ENCODE measurements at places on chromosomes 3 and 15.

DNA sequence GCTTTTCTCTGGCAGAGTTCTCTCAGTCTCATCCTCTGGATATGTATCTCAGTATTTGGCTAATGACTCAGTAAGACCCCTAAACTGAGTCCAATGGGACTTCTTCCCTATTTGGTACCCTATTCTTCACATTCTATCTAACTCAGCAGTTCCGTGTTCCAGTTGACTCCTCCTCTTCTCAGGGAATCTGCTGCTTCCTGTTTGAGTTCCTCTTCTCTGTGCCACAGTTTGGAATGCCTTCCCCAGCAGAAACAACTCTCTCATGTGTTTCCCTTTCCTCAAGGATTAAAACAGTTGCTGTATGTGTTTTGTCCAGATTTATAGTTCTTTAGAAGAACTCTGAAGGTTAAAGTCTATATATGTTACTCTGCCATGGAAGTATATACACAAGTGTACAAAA lies 344.0 kb upstream of the RARB start:
- no peak for DNase-seq

DNA sequence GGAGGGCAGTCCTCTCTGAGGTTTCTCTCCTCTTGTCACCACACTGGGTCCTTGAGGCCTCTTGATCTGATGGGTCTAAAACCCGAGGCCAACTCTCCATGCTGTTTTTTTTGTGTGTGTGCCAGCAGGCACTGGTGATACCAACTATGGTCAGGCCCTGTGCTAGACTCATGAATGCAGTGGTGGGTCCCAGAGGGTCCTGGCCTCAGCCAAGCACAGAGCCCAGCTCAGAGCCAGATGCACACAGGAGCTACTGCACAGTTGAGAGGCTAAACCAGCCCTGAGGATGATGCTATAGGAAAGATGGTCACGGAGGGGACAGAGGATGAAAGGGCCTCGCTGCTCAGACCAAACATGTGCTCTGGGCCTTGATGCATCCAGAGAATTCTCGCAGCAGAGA lies 33.5 kb downstream of the RAB6B start:
- DNase-seq: no peak

DNA sequence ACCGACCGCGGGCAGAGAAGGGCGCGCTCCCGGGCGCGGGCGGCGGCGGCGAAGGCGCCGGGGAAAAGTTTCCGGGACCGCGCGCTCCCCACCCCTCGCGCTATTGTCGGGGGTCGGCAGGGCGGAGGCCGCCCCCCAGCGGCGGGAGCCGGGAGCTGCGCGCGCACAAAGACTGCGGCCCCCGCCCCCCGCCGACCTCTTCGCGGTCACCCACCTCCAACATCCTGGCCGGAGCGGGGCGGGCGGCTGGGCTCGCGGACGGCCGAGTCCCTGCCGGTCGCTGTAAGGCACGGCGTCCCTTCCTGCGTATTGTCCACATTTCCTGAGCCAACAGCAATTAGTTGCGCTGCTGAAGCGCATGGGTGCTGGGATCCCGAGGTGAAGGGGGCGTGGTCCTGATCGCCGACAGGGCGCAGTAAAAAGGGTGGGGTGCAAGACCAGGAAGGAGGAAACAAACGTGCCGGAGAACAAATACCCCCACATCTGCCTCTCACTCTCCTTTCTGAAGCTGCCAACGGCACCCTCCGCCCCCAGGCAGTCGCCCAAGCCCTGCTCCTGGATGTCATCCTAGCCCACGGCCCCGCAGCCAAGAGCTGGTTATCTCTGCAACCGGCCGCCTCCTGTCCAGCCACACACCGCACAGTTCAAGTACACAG lies at the start of gene TMEM44:
TMEM44 (minus strand) TSS at position 71 of the 656 bp plus-strand sequence. CDS start 204 bp downstream, outside the sequence.
- DNase-seq: peak; percentile 32

GRCh38 chr15:91514147-91514546 lies 339.4 kb upstream of the SLCO3A1 start:
- no peak for DNase-seq

- peak; percentile 35 for DNase-seq
Measured at GRCh38 chr3:53715815-53716483, 130.3 kb downstream of the CHDH start.

GRCh38 chr3:62811119-62811518 lies 64.1 kb downstream of the CADPS start:
- no peak for DNase-seq

GRCh38 chr3:31885235-31885634 lies 95.8 kb downstream of the OSBPL10 start:
- no peak for DNase-seq

DNA sequence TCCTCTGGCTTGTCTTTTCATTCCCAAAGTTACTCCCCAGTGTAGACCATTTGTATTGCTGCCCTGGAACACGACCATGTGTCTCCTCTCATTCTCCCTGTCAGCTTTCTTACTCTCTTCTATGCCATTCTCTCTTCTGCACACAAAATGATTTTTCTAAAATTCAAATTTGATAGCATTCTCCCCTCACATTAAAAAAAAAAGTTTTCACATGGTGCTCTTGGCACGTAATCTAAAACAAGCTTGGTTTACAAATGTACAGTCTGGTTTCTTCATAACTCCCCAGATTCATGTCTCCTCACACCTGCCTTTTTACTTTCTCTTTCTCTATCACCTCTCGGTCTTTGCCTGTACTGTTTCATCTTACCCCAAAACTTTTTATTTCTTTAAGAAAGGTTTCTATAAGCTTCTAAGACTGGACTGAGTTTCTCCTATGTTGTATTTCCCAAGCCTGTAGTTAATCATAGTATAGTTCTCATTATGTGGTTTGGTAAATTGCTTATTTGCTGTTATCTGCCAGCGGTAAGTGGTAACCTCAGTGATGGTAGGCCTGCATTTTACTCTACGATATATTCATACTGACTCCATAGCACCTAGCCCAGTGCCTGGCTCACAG lies 31.2 kb downstream of the BCHE start:
- no peak for DNase-seq

- no peak for DNase-seq
Measured at GRCh38 chr15:71781179-71781964, 29.0 kb upstream of the NR2E3 start.

GRCh38 chr15:92429378-92430068 lies 35.8 kb downstream of the ST8SIA2 start:
- DNase-seq: peak; percentile 62

DNA sequence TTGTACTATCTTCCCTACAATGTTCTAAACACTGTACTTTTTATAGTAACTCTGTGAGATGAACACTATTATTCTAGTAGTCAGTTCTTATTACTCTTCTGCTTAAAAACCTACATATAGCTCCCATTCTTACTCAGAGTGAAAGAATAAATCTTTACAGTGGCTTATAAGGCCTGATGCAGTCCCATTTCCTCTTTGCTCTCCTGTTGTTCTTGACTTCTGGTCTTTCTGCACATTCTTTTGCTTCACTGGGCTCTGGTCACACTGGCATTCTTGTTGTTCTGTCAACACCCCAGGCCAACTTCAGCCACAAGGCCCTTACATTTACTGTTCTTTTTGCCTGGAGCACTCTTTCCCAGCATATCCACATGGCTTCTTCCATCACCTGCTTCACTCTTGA lies 58.2 kb upstream of the TP63 start:
- DNase-seq: no peak

- no peak for DNase-seq
Measured at GRCh38 chr15:79769069-79769481, 127.7 kb downstream of the MTHFS start.

GRCh38 chr15:66702787-66703539 lies 927 bp downstream of the SMAD6 start:
- DNase-seq: no peak

DNA sequence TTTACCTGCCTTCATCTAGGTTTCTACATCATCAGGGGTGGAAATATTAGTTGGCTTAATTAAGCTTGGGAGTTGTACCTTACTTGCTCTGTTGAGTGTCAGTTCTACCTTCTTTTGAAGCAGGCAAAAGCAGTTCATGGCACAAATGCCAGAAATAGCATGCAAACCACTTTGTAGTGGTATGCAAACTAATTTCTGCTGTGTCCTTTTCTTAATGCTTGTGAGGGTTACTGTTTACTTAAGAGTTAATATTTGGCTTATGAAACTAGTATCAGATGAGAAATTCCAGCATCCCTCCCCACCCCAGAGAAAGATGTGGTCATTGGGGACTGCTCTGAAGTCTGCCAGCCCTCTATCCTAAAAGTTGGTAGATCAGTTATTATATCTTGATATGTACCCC lies 7.1 kb downstream of the ATP2C1 start:
- no peak for DNase-seq

GRCh38 chr3:119609301-119609700 lies 11.6 kb downstream of the PLA1A start:
- DNase-seq: no peak

GRCh38 chr3:126704494-126705214 lies 614 bp downstream of the CHCHD6 start:
- DNase-seq: no peak

- DNase-seq: no peak
Measured at GRCh38 chr3:57557085-57557537, 1.0 kb downstream of the PDE12 start.

DNA sequence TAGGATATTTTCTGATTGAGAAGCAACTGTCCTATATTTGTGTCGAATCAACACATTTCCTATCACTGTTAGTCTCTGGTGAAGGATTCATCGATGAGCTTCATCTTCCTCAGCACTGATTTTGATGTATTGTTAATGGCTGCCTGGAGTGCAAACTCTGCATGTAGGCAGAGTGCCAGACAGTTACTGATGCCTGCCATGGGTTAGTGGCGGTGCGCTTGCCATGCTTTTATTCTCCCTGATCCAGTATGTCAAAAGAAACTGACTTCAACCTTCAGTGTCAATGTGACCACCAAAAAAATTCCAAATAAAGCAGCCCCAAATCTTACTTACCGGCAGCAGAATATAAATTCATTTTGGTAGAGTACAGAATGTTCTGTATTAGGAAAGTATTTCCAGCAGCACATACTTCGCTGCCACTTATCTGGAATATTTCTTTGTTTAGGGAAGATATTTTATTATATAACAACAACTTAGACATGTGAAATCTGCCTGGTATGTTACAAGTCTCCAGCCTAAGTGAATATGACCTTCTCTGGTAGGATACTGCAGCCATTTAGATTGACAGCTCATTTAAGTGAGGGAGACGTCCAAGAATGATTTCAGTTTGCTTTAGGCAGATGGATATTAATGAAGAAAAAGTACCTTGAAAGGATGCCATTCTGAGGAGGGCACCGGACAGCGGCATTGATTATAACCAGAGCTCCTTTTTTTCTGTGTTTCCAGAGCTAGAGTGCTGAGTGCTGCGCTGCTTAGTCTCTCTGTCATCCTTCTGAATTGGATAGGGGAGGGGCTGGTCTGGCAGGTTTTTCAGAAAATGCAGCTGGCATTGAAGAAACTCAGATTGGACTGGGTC lies 59.9 kb downstream of the ARHGEF26 start:
- no peak for DNase-seq

DNA sequence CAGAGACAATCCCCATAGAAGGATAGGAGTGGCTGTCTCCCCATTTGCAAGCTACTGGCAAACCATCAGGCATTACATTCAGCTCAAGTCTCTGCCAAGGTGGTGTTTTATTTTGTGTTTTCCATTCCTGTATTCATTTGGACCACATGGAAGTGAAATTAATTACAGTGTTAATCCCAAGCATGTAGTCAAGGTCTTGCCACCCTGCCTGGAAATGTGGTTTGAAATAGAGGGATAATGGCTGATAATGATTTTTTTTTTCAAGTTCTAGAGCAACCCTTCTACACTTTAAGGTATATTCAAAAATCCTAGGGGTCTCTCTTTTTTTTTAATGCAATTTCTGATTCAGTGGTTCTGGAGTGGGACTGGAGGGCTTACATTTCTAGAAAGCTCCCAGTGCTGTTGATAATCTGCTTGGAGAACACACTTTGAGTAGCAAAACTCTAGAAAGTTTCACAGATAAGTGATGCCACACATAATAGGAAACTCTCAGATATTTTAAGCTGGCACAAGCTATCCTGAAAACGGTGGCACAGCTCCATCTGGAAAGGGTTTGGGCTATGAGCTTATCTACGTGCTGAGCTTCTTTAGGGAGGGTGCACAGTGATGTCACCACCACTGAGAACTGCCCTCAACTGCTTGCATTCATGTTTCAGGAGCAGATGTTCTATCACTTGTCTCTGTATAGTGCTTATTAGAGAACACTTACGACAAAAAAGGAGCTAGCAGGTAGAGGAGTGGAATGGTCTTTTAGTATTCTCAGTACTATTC lies 140.1 kb upstream of the IL12A start:
- no peak for DNase-seq

- no peak for DNase-seq
Measured at GRCh38 chr3:69602112-69602511, 137.2 kb upstream of the MITF start.

DNA sequence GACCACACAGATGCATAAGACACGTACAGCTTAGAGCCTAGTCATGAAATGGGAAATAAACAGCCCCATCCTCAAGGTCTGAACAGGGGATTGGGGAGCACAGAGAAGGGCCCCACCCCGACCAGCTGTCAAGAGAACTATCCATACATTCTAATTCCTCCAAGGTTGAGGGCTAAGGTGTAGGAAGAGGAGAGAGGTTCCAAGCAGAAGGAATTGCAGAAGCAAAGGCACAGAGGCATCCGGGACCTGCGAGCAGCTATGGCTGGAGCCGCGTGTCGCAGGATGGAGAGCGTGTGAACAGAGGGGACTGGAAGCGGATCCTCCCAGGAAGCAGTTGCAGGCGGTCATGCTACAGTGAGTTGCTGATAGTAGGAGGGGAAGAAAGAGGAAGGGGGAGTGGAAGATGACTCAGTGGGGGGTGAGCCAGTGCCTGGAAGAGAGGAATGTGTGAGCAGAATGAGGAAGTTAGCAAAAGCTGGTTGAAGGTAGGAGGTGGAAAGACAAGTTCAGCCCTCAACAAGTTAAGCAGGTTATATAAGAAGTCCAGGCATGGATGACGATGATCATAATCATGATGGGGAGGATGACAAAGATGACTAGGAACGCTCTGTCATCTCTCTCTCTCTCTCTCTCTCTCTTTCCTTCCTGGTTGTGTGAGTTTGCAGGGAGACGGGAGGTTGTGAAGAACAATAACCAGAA lies 89.7 kb downstream of the LIPC start:
- DNase-seq: no peak

DNA sequence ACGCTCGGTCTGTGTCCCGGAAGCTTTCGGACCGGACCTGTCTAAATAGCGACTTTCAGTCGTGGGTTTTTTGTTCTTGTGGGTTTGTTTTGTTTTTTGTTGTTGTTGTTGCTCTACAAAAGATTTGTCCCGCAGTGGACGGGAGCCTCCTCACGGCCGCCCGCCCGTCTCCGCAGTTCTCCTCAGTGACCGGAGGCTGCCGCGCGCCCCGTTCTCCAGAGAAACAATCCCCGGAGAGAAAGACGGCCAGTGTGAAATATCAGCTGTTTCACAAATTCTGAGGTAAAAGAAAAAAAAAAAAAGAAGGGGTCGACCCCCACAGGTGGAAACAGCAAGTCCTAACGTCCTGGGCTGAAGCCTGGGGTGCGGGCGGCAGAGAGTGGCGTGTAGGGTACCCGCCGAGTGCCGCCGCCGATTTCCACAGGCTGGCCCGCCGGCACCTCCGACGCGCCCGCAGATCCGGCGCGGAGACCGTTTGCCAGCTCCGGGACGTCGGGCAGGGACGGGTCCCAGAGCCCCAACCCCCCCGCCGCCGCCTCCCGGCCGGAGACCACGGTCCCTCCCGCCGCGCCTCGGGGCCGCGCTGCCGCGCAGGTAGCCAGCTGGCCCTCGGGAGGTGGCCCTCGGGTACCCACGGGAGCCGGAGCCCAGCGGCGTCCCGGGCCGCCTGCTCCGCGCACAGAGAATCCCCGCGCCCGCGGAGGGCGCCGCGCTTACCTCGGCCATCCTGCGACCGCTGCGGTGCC lies 478 bp downstream of the BNC1 start:
- no peak for DNase-seq

All from astrocyte of the cerebellum (primary cell).